ENCODE measurements at places on chromosomes 6 and 20. TPM values are rescaled to one million over a fixed set of nuclear protein-coding genes. Genes with fewer than 3 reads are reported as not detected.

- no peak for DNase-seq
These were observed 8.8 kb upstream of the BPHL start for GRCh38 chr6:3109761-3110160.

GRCh38 chr6:42783177-42783875, 1.5 kb downstream of the BICRAL start:
- DNase-seq, result peak; percentile 89

- no peak for DNase-seq
These were observed 35.8 kb downstream of the SLC2A4RG start for GRCh38 chr20:63775096-63775978.

DNA sequence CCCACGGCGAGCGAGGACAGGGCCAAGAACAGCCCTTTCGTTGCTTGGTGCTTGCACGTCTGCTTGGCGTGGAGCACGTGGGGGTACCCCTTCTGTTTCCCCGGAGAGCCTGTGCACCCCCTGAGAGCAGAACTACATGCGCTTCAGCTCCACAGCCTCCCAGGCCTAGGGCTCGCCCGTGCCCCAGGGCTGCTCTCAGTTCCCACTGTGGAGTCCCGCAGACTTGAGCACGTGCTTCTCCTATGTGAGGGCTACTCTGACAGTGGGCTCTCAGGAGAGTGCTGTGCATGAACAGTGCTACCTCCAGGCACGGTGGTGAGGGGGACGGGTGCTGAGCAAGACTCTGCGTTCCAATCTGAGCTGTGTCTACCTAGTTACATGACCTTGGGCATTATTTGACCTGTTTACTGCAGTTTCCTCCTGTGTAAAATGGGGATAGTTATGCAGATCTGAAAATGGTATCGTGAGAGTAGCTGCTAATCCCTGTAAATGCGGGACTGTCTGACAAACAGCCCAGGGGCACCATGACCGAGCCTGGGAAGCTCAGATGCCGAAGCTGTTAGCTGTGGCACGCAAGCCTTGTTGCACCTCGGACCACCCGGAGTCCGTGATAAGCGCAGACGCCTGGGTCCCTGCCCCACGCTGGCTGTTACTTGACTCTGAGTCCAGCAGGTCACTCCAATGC, 82.4 kb downstream of the IRF4 start:
- no peak for DNase-seq

DNA sequence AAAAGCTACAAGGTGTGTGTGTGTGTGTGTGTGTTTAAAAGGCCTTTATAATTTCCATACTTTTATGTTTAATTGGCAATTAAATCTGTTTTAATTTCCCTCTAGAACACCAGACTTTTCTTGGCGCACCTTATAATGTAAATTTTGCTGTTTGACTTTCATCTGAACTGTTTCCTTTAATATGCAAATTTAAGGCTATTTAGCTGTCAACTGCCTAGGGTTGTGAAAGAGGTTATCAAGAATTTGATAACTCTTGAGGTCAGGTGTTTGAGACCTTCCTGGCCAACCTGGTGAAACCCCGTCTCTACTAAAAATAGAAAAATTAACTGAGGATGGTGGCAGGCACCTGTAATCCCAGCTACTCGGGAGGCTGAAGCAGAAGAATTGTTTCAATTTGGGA, 4.0 kb upstream of the LHFPL5 start:
- no peak for DNase-seq

- no peak for DNase-seq
These were observed 42.0 kb upstream of the PRDM1 start for GRCh38 chr6:106044151-106044550.

The PKIB gene
- total RNA-seq, result not detected

- DNase-seq, result no peak
These were observed 31.2 kb upstream of the APCDD1L start for GRCh38 chr20:58546416-58546711.

DNA sequence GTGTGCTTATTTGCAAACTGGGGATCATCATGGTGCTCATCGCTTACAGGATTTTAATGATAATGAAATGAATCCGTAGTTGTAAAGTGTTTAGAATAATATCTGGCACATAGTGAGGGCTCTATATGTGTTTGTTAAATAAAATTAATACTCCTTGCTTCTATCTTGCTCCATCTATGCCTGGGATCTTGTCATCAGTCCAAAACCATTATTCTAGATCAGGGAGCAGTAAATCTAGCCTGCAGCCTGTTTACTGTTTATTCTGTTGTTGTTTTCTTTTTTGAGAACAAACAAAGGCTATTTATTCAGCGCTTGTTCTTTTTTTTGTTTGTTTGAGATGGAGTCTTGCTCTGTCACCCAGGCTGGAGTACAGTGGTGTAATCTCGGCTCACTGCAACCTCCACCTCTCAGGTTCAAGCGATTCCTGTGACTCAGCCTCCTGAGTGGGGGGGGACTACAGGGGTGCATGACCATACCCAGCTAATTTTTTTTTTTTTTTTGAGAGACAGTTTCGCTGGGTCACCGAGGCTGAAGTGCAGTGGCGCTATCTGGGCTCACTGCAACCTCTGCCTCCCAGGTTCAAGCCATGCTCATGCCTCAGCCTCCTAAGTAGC, 8.1 kb downstream of the ACOT8 start:
- no peak for DNase-seq

GRCh38 chr20:3749689-3750531, 17.4 kb downstream of the HSPA12B start:
- DNase-seq, result no peak

DNA sequence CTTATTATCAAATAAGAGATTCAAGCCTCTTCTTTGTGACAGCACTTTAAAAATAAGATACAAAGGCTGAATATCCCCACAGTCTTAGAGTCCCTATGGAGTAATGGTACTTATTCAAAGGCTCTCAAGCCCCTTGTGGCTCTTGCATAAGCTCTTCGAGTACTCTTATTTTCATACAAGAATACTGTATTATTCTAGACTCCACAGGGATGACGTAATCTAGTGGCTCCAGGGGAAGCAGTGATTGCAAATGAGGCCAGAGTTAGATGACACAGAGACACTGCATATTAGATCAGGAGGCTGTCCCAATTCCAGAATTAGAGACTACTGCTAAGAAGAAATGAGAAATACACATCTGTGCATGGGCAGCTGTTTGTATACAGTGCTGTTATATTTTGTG, 1195.9 kb upstream of the MAP3K7 start:
- no peak for DNase-seq

DNA sequence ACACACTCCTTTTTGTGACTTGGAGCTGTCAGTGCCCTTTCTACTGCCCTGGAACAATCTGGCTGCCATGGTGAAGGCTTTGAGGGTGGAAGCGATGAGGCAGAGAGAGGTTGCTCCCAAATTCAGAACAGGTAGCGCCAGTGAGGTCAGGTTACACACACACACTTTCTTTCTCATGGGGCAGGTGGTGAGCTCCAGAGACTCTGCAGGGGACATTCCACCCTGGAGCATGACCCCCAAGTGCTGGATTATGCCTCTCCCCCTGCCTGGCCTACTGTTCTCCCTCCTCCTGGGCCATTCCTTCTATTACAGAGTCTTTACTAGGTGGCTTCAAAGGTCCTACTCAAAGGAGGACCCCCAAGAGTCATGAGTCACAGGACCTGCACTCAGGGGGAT, 98.0 kb downstream of the EYA2 start:
- no peak for DNase-seq

The UBD gene
- not detected for total RNA-seq

GRCh38 chr6:85134172-85134571, 315.7 kb upstream of the NT5E start:
- DNase-seq, result no peak

The SH3BGRL2 gene
- total RNA-seq, result 73.0 TPM

- DNase-seq, result no peak
These were observed 9.7 kb upstream of the HMGA1 start for GRCh38 chr6:34226731-34227586.

GRCh38 chr6:8170245-8170644, 67.9 kb upstream of the EEF1E1 start:
- no peak for DNase-seq

The PXMP4 gene
- total RNA-seq, result 38.0 TPM

The GSTA2 gene
- total RNA-seq, result not detected

DNA sequence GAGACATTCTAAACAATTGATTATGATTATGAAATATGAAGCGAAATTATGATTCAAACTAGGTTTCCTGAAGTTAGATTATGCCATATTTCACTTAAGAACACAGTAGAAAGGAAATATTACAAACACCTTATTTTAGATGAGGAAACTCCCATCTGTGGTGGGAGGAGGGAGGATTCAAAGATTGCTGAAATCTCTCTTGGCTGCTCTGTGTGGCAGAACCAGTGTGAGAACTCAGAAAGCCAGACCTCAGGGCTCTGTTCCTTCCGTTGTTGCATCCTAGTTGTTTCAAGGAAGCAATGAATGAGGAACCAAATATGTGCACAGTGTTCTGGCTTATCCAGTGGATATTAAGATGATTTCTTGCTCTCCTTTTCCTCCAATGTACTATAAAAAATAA, 2.1 kb downstream of the TAAR5 start:
- DNase-seq, result no peak

DNA sequence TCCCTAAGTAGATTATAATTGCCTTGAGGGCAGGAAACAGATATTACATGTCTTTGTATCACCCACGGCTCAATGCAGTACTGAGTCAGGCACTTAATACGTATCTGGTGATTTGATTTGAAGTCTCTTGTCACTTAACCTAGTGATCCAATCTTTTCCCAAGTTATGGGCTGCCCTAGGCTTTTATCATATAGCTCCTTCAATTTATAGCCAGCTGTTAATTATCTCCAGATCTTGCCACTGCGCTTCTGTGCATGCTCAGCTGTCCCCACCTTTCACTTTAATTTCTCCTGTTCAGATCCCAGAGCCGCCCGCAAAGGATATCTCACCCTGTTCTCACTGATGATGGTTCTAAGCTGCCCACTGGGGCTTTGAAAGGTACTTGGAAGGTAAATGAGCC, 41.9 kb downstream of the SNHG17 start:
- no peak for DNase-seq

- no peak for DNase-seq
These were observed 464.2 kb downstream of the COL12A1 start for GRCh38 chr6:74741646-74742045.

GRCh38 chr6:41846666-41847237, 48.4 kb downstream of the USP49 start:
- DNase-seq, result no peak

DNA sequence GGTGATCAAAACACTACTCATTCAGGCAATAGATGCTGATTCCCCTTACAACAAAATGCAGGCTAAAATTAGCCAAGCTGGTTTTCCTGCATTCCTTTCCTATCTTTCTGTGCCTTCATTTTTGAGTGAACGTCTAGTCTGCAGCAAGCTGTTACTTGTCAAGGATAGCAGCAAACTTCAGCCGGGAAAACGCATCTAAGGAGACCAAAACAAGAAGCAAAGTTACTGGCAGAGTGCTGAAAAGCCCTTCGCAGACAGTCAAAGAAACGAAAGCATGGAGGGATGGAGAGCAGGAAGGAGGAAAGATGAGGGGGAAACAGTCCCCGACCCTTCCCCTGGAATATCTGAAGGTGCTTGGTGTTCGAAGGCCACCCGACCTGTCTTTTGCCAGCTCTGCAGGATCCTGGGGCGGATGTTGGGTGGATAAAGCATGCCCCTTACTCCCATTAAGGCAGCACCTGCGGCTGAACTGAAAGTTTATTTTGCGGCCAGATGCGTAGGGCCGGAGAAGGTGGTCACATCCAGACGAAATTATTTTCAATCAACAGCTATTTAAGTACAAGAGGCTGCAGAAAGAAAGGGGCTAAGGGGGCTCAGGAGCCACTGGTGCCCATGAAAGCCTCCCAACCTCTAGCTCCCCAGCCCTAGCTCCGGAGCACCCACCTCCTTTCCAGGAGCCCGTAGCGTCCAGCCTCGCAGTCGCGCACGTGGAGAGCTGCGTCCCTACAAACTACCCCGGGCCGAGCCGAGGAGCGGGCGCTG, 538 bp downstream of the FERMT1 start:
- DNase-seq, result no peak

GRCh38 chr6:21281366-21281765, 312.2 kb upstream of the SOX4 start:
- DNase-seq, result no peak

The GRM1 gene
- total RNA-seq, result not detected

DNA sequence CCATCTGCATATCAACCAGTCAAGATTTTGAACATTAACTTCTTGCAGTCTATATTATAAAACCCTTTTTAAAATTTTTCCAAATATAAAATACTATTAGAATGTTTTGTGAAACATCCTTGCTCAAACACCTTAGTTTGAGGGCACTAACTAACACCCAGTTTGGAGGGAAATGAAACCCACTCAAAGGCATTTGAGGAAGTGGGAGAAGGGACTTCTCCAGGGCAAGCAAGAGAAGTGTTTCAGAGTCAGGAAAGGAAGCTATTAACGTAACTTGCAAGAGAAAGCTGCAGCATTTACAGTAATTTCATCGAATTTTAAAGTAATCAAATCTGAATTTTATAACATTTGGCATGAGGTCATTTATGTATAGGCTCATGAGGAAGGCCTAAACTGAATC, 21.3 kb downstream of the MTFR2 start:
- DNase-seq, result no peak

DNA sequence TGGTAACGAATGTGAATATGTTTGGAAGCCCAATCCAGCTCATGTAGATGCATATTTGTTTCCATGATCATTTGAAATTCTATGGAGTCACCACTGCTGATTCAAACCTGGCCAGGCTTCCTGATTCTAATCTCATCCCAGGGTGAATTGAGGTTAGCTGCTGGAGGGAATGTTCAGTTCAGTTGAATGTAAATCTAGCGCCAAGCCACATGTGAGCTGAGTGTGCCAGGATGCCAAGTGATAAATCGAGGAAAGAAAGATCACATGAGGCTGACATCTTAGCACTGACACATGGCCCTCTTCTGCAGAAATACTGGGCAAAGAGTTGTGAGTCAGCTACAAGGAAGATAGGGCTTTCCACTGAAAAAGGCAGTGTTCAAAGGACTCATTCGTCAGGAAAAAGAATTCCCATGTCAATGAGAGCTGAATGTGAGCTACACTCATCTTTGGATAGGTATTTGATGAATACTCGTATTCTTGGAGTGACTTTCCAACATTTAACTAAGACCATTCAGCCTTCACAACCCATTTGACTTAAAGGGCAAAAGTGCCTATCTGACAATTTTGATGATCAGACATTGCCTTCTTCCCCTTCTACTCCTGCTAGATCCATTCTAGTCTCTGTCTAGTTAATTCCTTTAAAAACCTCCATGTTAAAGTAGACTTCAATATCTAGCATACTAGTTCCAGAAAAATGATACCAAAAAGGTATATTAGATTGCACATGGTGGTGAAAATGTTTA, 172.1 kb downstream of the MTFR2 start:
- DNase-seq, result no peak

- DNase-seq, result no peak
These were observed 30.4 kb upstream of the SMOC2 start for GRCh38 chr6:168410554-168411011.

The HLA-DRA gene
- total RNA-seq, result 220 TPM

- no peak for DNase-seq
These were observed 64.2 kb upstream of the FLRT3 start for GRCh38 chr20:14401479-14402138.

DNA sequence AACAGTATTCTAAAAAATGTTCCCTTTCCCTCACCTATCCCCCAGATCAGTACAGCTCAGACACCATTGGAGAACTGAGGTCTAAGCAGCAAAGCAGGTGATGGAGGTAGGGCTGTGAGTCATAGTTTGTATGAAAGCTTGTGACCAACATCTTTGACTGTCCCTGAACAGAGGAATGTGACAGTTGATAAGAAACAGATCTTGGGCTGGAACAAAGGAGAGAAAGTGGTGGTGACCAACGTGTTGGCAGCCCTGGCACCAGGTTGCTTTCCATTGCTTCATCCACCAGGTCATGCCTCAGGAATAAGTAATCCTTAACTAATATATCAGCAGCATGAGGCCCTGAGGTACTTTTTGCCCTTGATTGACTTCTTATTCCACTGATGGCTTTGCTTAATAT, 19.9 kb upstream of the CRIP3 start:
- DNase-seq, result no peak

Measured in ascending aorta (tissue), 2 donors.